ENCODE measurements at places on chromosomes 16 and 17.

- DNase-seq: no peak
Measured at GRCh38 chr17:43577664-43578403, 31.7 kb upstream of the ETV4 start.

- DNase-seq: no peak
Measured at GRCh38 chr16:12796498-12796897, 7.2 kb downstream of the CPPED1 start.

GRCh38 chr16:28621481-28622155 is 11.8 kb upstream of the SULT1A1 start:
- DNase-seq: no peak

GRCh38 chr16:86772671-86773353 is 194.5 kb downstream of the FOXL1 start:
- DNase-seq: no peak

GRCh38 chr16:29694384-29695195 is 15.6 kb downstream of the QPRT start:
- no peak for DNase-seq

- no peak for DNase-seq
Measured at GRCh38 chr16:13994239-13995106, 74.5 kb downstream of the ERCC4 start.

- DNase-seq: no peak
Measured at GRCh38 chr17:77212833-77213777, 72.3 kb downstream of the SEC14L1 start.

DNA sequence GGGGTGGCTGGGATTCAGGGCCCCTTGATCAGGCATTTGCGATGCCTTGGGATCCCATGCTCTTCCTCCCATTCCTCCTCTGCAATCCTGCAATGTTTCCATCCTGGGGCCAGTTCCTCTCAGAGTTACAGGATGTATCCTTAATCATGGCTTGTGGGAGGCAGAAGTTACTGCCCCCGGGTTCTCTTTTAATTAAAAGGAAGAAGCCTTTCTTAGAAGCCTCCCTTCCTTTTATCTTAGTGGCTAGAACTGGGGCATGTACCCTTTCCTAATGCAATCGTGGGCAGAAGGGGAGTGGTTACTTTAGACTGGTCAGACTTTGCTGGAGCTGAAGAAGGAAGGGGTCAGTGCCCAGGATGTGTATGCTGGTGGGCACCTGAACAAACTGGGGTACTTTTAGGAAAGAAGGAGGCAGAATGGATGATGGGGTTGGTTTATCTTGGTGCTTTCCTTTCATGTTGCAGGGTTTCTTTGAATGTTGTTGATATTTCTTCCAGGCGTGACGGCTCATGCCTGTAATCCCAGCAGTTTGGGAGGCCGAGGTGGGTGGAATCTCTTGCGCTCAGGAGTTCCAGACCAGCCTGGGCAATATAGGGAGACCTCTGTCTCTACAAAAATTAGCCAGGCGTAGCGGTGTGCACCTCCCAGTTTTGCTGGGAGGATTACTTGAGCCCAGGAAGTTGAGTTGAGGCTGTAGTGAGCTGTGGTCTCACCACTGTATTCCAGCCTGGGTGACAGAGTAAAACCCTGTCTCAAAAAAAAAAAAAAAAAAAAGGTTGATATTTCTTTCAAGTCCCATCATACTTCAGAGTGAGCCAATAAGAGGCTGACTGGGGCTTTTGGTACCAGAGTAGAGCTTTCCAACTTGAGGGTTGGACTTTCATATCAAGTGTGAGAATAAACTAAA is 13.2 kb upstream of the SPN start:
- no peak for DNase-seq

- no peak for DNase-seq
Measured at GRCh38 chr17:7550344-7550743, 1.5 kb downstream of the TNFSF12 start.

- no peak for DNase-seq
Measured at GRCh38 chr17:75773808-75774470, 8.9 kb upstream of the GALK1 start.

DNA sequence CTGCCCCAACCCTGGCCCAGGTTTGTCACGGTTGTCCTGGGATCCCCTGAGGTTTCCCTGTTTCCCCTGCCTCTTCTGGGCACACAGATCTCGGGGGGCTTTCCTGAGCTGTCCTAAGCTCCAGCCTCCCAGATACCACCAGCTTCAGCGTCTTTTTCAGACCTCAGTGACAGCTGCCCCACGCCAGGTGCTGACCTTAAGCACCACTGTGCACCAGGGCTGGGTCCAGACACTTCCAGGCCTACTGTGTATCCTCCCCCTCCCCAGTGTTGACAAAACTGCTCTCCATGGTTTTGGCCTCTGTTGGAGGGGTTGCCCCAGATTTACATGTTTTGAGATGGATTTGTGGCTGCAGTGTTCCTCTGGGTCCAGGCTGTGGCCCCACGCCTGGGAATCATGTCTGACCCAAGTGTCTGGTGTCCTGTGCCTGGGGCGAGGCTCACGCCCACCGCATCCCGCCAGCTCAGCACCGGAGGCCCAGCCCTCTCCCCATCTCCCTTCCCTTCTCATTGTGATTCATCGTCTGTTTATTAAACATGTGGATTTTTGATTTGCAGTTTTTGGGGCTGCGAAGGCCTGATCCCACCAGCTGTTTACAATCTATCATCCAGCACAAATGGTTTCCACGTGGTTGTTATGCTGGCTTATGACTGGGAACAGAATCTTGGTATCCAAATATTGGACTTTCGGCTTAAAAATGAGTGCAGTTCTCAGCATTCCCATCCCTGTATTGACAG is 82.1 kb downstream of the METRNL start:
- no peak for DNase-seq

DNA sequence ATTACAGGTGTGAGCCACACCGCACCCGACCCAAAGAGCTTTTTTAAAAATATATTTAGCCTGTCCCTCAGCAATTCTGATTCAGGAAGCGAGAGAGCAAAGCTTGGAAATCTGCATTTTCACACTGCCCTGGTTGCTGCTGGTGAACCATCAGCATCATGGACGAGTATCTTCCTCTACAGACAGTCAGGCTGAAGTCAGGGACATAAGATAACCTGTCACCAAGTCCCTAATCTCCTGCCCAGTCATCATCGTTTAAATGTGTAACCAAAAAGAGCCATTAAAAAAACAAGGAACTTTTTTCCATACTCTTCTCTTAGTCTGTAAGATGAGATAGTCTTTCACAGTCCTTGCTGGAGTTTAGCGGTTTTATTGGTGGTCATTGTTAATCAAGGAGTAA is 6.7 kb downstream of the PMM2 start:
- DNase-seq: no peak

DNA sequence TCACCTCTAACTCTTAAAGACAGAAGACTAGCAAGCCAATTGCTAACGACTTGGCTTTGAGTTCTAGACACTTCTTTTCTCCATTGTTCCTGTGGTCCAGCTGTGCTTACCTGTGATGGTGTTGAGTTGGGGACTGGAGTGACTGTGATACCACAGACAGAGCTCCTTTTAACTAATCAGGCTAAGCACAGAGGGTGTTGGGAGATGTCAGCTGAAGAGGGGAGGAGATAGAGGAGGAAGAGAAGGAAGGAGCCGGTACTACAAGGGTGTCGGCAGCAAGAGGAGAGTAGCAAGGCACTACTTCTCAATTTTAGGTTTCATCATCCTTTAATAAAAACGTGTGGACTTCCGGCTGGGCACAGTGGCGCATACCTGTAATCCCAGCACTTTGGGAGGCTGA is 5.1 kb upstream of the MYO1D start:
- DNase-seq: no peak
